ENCODE measurements at places on chromosomes 12 and 14.
A peak's percentile ranks its signal among the peaks of the same experiment; 100 is the strongest.

DNA sequence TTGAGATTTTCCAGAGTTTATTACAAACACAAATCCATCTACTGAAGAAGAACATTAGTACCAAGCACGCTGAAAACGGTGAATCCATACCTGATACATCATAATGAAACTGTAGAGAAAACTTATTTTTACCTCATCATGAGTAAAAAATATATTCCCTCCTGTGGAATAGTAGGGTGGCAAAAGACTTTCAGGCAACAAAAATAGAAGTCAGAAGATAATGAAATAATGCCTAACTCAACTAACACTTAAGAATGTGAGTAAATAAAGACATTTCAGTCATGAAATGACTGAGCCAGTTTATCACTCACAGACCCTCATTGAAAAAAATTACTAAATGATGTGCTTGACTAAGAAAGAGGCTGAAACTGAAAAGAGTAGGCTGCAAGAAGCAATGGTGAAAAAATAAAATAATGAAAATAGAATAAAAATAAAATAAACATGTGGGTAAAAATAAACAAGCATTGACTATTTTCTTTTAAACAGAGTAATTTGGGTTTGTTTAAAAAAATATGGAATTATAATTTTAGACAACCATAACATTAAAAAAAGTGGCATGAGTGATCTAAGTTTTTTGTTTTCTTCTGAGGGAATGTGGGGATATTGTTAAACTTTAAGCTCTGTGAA lies 148.6 kb downstream of the ASCL1 start:
- DNase-seq: no peak

- DNase-seq: no peak
These were observed 13.9 kb downstream of the CLECL1 start for GRCh38 chr12:9718968-9719367.

DNA sequence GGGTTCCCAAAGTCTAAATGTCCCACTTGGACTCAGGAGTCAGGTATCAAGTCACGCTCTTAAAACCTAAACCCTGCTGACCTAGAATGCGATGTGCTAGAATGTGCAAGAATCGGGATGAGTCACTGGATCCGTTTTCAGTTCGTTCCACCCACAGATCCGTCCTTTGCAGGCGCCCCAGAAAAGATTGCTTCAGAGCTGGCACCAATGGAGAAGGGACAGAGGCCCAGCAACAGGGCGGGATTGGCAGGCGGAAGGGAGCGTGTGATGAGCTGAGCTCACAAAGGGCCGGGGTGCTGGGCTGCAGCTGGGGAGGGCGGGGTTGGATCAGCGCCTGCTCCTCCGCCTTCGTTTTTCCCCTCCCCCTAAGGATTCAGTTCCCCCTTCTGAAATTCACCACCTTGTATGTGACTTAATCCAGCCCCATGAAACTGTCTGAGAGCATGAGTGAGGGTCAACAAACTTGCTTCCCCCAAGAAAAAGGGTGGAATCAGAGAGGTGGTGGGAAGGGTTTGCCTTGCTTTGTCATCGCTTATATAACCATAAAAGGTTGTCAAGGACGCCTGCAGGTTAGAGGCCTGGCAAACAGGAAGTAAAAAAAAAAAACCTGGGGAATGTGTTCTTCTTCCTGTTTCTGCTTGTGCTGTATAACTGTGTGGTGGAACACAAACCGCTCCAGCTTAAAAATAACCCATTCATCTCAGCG lies 2.8 kb upstream of the UBC start:
- DNase-seq: peak; percentile 100

DNA sequence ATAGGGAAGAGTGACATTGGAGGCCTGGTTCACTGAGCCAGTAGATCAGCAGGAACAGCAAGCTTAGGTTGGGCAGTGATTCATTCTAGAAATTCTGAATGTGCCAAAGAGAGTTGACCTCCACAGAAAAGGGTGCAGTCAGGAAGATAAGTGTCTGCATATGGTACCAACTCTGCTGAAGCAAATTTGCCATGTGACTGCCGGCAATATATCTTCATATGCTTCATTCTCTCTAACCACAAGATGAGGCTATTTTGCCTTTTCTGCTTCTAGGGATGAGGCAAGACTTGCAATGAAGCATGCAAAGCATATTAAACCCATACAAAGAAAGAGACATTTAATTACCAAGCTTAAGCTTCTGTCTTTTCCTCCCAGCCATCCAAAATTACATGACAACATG lies 13.6 kb downstream of the CCDC198 start:
- DNase-seq: peak; percentile 42

DNA sequence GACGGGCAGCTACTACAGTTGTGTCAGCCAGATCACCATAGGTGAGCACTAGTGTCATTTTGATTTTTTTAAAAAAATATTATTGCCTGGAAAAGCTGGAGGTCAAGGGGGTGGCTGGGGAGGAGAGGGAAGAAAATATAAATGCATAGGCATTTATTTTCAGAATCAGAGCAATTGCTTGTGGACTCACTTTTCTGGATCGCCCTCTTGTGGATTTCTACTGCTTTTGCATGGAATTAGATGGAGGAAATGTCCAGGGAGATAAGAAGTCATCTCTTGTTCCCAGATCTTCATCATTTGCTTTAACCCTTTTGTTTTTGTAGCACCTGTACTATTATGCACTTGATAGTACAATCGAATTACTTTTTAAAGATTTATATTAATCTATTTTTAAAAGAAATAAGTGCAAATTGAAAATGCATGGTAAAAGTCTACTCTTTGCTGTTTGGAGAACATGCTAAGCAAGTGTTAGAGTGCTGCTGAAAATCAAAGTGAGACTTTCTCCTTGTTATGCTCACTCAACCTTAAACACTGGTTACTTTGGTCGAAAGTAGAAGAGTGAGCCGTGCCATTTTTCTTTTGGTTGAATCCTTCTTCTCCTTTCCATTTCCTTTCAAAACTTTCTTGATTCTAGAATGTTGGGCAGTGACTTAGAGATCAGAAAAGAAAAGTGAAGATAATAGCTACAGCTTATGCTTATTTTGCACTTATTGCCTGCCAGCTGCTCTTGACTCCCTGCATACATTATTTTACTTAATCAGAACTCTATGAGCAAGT lies 60.6 kb upstream of the ANO4 start:
- DNase-seq: no peak
